ENCODE measurements at places on chromosomes 2 and 18. TPM values are rescaled to one million over a fixed set of nuclear protein-coding genes. Genes with fewer than 3 reads are reported as not detected.

- no peak for DNase-seq
These were observed 15.5 kb downstream of the FOSL2 start for GRCh38 chr2:28407976-28408690.

GRCh38 chr2:235070063-235070706 is 118.4 kb downstream of the SH3BP4 start:
- DNase-seq: no peak

DNA sequence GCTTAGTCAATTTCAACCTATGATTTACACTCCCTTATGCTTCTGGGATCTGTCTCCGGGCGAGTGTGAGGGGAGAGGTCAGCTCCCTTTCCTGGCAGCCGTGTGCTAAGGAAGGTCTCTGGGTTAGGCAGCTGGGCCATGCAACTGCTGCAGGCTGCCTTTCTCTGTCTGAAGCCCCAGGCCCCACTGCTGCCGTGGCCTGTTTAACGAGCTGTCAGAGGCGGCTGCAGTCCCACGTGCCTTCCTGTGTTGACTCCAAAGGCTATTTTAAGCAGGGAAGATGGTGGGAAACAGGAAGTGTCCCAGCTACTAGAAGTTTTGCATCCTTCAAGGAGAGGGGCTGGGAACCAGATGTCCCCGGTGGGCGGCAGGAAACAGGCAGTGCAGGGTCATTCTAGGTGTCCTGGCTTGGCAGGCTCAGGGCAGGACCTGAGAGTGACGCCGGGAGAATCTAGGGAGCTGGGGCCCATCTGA is 186.4 kb downstream of the TNS1 start:
- DNase-seq: no peak

Gene COPS9
- total RNA-seq: 132 TPM

Gene CCDC148
- total RNA-seq: not detected

DNA sequence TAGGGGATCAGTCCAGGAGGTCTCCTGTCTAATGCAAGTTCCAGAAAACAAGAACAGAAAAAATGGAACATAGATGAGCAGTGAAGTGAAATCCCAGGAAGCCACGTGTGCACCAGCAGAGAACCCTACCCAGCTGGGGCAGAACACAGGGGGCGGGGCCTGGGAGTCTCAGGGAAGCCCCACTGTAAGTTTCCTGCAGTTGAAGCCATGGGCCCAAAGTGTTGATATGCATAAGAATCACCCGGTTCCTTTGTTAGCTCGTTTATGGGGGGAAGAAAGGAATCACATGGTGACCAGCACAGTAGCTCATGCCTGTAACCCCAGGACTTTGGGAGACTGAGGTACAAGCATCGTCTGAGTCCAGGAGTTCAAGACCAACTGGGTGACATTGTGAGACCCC is 131.3 kb downstream of the INO80D start:
- DNase-seq: no peak

DNA sequence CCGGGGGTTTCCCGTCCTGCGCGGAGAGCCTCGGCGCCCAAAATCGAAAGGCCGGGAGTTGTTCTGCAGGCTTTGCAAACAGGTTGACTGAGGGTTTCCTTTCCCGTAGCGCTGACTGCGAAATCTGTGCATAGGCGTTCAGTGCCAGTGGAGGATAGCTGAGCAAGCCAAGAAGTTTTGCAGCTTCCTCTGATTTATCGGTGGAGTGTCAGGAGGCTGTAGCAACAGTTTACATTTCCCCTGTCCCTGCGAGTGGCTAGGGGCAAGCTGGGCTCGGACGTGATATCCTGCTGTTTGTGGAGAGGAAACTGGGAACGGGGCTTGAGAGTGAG is 694 bp downstream of the THSD7B start:
- DNase-seq: peak; percentile 59

GRCh38 chr18:805755-806110 is 6.3 kb downstream of the YES1 start:
- peak; percentile 43 for DNase-seq

GRCh38 chr2:108786354-108787215 is at the start of gene CCDC138:
CCDC138 (plus strand) TSS chr2:108786771; CDS start chr2:108786823, 52 bp downstream.
- DNase-seq: peak; percentile 98

DNA sequence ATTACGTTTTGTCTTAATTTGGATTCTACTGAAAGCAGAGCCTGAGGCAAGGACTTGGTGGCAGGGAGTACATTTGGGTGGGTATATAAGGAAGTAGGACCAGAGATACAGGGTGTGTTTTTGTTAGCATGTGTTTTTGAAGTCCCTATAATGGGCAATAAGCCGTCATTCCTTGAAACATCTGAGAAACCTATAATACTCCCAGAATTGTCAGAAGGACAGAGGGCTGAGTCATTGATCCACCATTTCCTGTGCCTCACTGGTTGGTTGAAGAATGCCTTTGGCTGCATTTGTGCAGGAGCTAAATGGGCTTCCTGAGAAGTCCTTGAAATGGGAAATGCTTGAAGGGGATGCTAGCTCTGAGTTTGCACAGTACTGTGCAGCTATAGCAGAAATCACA is 281.8 kb upstream of the ZEB2 start:
- no peak for DNase-seq

Gene RAD51AP2
- total RNA-seq: not detected

GRCh38 chr2:212811036-212811805 is 272.6 kb upstream of the ERBB4 start:
- DNase-seq: no peak

Gene COLEC12
- not detected for total RNA-seq

DNA sequence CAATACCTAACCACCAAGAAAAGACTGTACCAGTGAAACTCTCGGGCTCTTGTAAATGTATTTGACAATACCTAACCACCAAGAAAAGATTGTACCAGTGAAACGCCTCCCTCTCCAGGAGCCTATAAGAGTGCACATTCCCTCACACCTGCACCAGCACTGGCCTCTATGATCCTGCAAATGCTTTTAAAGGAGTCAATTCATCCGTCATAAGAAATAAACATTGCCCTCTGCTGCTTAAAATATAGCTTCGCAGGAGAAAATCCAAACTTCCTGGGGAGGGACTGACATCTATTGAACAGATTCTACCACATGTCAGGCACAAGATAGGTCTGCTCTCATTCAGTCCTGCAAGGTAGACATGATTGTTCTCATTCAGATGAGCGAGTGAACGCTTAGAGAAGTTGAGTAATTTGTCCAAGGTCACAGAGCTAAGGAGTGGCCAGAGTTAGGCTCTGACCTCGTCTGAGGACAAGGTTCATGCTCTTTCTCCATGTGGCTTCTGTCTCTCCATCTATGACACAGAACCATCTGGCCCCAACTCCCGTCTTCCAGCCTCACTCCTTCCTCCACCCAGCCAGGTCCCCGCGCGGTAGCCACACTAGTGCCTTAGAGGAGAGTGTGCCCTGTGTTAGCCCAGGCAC is 38.7 kb downstream of the MCFD2 start:
- peak; percentile 62 for DNase-seq

Gene FIGN
- total RNA-seq: not detected

- DNase-seq: no peak
These were observed 54.2 kb upstream of the ID2 start for GRCh38 chr2:8627692-8628085.

DNA sequence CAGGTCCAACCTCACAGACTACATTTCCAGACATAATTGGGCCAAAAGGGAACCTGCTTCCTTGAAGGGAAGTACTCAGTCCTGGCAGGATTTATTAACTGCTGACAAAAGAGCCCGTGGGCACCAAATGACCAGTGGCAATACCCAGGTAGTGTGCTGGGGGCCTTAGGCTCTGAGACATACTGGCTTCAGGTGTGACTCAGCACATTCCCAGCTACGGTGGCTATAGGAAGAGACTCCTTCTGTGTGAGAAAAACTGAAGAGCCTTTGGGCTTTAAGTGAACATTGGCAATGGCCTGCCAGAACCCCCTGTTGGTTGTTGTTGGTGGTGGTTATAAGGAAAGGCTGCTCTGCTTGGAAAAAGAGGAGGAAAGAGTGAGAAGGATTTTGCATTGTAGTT is 401.8 kb downstream of the KCNJ3 start:
- no peak for DNase-seq

- DNase-seq: no peak
These were observed 89.1 kb downstream of the HS1BP3 start for GRCh38 chr2:20561637-20562454.

Measured in activated CD4-positive, alpha-beta T cell treated with anti-CD3 and anti-CD28 coated beads, Interleukin-2, amount 10 ng/mL, durations not matched to agents 24 days and 14 days (primary cell).